Stimulated activated CD4-positive, alpha-beta T cell treated with anti-CD3 and anti-CD28 coated beads, Interleukin-1b, Interleukin-23, amount 100 ng/mL, for 4 hours (primary cell): ENCODE measurements at places on chromosomes 5 and 9.

DNA sequence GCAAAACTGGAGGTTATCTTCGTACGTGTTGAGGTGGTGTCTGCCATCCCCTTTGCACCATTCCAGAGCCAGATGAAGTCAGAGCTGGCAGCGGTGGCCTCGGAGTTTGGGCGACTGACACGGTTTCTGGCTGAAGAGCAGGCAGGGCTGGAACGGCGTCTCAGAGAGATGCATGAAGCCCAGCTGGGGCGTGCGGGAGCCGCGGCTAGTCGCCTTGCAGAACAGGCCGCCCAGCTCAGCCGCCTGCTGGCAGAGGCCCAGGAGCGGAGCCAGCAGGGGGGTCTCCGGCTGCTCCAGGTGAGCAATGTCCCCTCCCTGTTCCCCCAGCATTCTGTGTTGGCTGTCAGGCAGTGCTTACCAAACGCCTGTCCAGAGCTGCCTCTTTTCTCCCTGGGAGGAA, 9.5 kb downstream of the TRIM41 start:
- DNase-seq, result no peak

DNA sequence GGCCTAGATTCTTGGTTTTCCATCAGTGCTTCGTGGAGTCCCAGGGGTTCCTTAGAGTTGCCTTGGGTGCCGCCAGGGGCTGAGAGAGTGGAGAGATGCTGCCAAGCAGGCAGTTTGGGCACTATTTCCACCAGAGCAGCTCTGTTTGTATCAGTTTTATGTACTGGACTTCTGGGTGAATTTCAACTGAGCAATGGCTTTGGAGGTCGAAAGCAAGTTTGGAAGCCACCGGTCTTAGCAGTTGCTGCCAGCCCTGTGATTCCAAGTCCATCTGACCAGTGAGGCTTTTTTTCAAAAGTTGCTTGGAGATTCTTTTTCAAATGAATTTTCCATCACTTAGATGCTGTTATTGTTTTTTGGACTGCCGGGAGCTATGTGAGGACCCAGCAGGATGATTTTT, 68.5 kb downstream of the ANGPTL2 start:
- no peak for DNase-seq

DNA sequence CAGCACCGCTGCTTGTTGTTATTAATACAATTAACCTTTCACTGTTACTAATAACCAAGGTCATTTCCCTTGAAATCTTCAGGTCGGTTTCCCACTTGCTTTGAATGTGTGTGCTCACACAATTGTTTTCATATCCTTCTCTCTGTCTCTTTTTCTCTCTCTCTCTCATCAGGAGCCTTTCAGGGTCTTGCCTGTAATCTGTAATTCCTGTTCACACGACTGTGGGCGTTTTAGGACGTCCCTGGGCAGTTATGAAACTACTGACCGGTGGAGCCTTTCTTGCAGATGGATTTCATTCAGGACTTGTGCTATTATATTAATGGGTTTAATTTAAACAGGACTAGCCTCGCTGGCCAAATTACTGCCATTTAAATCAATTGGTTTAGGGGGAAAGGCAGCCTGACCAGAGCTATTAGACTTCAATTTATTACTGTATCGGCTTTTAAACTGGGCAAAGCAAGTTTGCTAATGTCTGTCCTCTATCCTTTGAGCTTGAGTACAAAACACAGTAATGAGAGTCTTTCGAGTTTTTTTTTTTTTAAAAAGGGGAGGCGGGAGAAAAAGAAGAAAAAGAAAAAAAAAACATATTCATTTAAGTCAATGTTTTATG, 316.0 kb upstream of the TLE4 start:
- DNase-seq, result no peak

GRCh38 chr5:109485030-109485429, 75.3 kb upstream of the PJA2 start:
- no peak for DNase-seq

- DNase-seq, result no peak
Measured at GRCh38 chr9:37417252-37417803, 5.2 kb upstream of the GRHPR start.

DNA sequence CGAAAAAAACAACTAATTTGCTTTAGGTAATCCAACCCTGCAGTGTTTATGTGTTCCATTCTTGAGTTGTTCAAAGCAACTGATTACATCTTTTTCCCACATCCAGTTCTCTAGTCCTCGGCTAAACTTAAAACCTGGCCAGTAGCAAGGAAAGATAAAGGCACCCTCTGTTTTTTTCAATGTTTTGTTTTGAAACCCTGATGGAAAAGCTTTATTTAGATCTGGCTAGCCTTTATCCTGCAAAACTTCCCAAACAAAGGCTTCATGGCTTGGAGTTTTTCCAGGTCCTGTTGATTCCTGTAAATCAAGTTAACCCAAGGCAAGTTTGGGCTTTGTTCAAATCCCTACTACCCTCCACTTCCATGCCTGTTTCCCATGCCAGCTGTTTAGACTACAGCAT, 105.1 kb downstream of the CEMIP2 start:
- no peak for DNase-seq

DNA sequence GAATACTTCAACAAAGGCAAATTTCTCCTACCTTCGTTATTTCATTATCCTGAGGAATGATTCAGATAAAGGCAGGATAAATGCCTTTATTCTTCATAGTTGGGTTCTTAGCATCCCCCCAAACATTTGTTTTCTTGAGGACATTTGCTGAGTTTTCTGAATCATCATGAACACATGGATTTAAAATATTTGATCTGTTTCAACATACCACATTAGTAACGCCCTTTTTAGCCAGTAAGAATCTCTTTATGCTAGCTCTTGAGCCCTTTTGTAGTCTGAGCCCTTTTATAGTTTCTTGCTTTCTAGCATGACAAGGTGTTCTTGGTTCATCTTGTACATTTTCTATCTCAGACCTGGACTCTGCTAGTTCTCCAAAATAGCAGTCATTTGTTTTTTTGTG, 27.9 kb downstream of the SKIC3 start:
- no peak for DNase-seq

- DNase-seq, result no peak
Measured at GRCh38 chr9:32738501-32739172, 44.7 kb upstream of the TMEM215 start.
